ENCODE measurements at places on chromosomes 1 and 21.

GRCh38 chr1:3061566-3061965 is 7.4 kb upstream of the PRDM16 start:
- peak; percentile 60 for DNase-seq

- no peak for DNase-seq
Observed at GRCh38 chr1:25100151-25100833, 132.0 kb downstream of the SYF2 start.

GRCh38 chr1:16162163-16162822 is 6.4 kb upstream of the EPHA2 start:
- no peak for DNase-seq

- no peak for DNase-seq
Observed at GRCh38 chr1:9657521-9658032, 6.0 kb downstream of the PIK3CD start.

GRCh38 chr1:35807614-35808449 is at the start of gene AGO4:
TSS of gene AGO4 (plus strand) at chr1:35808016. CDS start at chr1:35808417, 401 bp downstream.
- DNase-seq: peak; percentile 78

DNA sequence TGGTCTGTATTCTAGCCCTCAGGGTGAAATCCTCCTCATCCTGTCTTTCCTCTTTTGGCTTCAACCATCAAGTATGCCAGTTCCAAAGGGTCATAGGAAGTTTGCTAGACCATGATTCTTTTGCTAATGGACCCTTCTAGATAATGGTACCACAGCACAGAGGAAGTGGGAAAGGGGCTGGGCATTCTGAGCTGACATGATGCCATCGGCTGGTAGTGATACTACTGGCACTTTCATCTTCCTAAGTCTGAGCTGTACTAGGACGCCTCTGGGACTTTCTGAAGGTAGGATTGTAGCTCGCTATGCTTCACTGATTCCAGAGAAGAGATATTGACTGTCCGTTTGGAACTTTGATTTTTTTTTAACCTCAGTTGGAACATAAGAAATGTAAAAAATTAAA is 11.4 kb downstream of the FASLG start:
- no peak for DNase-seq

DNA sequence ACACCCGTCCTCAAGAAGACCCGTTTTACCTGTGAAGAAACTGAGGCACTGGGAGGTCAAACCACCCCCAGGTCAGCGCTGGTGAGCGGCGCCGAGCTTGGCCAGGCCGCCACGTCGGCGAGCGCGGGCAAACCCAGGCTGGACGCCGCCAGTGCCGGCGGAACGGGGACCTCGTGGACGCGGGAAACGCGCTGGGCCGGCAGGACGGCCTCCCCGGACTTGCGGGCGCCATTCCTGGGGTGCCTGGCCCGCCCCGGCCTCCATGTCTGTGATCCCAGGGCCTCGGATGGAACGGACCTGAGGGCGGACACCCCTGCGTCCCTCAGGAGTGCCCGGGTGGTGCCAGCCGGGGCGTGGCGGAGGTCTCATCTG is 764 bp upstream of the SUMO3 start:
- DNase-seq: no peak

- DNase-seq: no peak
Observed at GRCh38 chr21:43758111-43758641, 17.9 kb downstream of the CSTB start.

DNA sequence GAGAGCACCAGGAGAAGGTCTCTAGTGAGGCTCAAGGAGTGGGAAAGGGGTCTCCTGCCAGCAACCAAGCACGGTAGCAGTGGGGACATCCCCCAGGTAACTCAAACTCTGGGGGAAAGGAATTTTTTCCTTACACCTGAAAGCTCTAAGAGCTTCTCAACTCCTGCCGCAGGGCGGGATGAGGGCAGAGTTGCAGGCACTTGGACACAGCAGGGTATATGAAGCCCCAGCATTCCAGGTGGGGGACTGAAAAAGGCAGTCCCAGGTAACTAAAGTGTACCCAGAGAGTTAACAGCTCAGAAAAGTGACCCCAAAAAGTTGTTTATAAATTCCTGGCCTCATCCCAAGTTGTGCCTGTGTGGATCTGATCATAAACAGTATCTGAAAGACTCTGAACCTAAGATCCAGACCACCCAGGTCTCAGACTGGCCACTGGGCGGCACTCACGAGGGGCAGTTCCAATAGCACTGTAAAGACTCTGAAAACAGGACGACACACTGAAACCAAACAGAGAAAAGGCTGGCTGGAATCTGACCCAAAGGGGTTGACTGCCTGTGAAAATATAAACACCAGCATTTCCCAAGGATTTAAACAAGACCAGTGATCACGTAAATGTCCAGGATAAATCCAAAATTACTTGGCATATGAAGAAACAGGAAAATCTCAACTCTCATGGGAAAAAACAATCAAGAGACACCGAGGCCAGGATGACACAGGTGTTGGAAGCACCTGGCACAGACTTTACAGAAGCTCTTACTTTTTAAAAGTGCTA is 47.5 kb downstream of the HSF2BP start:
- no peak for DNase-seq

GRCh38 chr1:9385801-9386573 is 93.3 kb downstream of the SPSB1 start:
- DNase-seq: no peak

- DNase-seq: no peak
Observed at GRCh38 chr1:31572323-31573104, 3.8 kb upstream of the TINAGL1 start.

- no peak for DNase-seq
Observed at GRCh38 chr1:118618618-118619340, 369.4 kb downstream of the TBX15 start.

DNA sequence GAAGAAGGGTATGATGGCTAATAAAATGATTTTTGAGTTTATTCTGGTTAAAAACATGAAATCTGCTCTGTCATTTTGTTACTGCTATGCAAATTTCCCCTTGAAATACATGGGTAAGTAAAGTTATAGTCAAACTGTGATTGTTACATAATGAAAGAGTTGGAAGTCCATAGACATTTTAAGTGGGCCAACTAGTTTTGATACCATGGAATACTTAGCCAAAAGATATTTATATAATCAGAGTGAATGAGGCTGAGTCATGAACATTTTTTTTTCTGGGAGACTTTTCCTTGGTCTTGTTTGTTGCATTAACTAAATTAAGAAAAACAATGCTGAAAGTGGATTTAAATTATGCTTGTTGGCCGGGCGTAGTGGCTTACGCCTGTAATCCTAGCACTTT is 58.2 kb upstream of the MPC2 start:
- no peak for DNase-seq
